Peyer's patch (tissue), 4 donors: ENCODE measurements at places on chromosomes 7 and 10. TPM values are rescaled to one million over a fixed set of nuclear protein-coding genes. Genes with fewer than 3 reads are reported as not detected.

GRCh38 chr10:6988654-6989053, 408.6 kb upstream of the PRKCQ start:
- DNase-seq, result no peak

DNA sequence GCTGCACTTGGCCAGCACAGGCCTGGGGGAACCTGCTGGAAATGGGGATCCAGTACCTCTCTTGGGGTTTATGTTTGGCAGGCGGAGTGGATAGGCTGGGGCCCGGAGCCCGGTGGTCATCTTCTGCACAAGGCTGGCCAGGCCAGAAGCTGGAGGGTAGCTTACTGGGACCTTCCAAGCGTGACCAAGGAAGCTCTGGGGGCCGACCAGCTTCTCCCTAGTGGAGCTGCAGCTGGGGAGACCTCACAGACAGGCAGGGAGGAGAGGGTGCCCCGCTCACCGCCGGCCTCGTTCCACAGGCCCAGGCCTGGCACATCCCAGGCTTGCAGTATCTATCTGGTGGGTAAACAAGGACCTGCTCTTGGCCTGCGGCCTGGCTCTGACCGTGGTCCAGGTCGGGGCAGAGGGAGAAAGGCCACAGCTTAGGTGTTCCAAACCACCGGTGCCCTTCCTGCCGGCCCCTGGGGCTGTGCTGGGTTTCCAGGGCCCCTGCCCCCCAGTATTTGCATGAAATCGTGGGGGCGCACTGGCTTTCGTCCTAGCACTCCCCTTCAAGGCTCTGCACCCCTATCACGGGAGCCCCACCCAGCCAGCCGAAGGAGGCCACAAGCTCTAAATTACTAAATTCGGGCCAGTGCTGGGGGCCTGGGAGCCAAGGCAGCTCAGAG, 1.5 kb upstream of the ELFN1 start:
- DNase-seq, result peak; percentile 48

DNA sequence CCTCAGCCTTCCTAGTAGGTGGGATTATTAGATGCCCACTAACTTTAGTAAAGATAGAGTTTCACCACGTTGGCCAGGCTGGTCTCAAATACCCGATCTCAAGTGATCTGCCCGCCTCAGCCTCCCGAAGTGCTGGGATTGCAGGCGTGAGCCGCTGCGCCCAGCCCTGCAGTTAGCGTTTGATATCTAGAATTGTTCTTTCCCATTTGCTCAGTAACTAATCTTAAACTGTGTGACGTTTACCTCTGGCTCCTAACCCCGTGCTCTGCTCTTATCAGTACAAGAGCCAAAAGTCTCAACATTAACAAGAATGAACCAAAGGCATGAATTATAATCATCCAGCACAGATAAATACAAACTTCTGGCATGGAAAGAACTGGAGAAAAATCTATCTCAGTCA, 47.4 kb downstream of the IGF2BP3 start:
- no peak for DNase-seq

GRCh38 chr7:91093181-91093580, 171.1 kb upstream of the FZD1 start:
- DNase-seq, result no peak

DNA sequence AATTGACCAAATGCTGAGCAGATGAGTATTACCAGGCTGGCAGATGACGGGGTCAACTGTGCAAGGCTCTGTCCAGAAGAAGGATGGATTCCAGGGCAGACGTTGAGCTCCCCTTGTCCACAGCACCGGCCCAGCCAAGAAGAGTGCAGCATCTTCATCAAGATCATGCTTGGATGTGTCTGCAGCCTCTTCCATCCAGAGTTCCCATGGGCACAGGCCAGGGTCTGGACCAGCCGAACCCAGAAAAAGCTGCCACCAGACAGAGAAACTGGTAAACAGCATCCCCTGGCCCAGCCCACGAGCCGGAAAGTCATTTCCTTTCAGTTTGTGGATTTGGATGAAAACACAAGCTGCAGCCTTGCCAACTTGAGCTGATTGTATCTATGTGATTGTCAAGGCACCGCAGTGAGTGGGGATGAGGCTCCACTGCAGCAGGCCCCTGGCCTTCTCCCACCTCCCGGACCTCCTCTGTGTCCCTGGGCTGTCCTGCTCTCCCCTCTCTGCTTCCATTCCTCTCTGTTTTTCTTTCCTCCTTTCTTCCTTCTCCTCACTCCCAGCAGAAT, 321.8 kb downstream of the TCERG1L start:
- no peak for DNase-seq

GRCh38 chr10:103476046-103476768, 2.8 kb downstream of the CALHM3 start:
- no peak for DNase-seq

GRCh38 chr10:126405239-126405775, 17.0 kb upstream of the ADAM12 start:
- no peak for DNase-seq

DNA sequence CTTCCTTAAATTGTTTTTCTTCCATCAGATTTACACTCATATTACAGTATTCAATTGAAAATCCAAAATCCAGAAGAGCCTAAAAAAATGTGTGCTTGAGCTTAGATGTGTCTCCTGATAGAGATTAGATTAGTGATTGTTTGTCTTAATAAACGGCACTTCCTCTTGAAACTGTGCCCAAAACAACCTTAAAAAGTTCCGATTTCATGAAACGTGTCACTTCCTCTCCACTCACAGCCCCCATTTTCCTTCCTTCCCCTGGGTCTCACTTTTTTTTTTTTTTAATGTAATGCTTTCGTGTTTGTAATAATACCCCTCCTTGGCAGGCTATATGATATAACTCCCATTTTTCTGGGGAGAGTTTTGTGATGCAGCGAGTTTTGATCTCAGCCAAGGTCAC, 114.8 kb upstream of the ADO start:
- no peak for DNase-seq

DNA sequence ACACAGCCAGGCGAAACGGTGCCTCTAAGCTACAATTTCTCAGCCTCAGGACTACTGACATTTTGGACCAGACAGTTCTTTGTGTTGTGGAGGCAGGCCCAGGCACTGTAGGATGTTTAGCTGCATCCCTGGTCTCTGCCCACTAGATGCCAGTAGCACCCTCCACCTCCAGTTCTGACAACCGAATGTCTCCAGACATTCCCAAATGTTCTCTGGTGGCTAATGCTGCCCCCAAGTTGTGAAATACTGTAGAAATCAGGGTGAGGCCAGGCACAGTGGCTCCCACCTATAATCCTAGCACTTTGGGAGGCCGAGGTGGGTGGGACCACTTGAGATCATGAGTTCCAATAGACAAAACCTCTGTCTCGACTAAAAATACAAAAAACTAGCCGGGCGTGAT, 18.2 kb downstream of the HNRNPF start:
- no peak for DNase-seq

Gene STEAP4
- total RNA-seq, result 7.2 TPM

DNA sequence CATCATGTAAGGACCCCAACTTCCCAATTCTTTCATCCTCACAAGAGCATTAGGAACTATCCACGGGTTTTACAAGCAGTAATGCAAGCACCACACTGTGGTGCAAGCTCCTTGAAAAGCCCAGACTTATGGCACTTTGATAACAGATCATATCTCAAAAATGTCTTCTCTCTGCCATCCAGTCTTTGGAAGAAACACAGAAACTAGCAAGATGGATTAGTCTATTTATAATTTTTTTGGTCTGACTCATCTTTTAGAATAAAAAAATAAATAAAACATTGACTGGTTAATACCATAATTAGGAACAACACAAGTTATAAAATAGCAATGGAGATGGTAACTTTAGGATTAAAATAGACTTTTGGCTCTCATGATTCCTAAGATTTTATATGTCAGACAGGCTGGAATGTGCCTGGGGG, 49.0 kb upstream of the CALD1 start:
- no peak for DNase-seq

- no peak for DNase-seq
Measured at GRCh38 chr7:84022684-84023308, 171.8 kb downstream of the SEMA3A start.

Gene CRHR2
- total RNA-seq, result not detected
